ENCODE measurements at places on chromosomes 7 and 10.

- DNase-seq = no peak
Measured at GRCh38 chr7:54796150-54796549, 37.1 kb upstream of the SEC61G start.

DNA sequence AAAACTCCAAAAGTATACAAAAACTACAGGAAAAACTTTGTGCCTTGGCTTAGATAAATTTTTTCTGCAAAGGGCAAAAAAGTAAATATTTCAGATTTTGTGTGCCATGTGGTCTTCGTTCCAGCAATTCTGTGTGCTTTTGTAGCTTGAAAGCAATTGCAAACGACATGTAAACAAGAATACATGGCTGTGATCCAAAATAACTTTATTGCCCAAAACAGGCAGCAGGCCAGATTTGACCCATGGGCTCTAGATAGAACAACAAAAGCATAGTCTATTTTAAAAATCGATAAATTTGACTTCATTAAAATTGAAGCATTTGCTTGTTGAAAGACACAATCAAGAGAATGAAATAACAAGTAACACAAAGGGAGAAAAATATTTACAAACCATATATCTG lies 336.6 kb downstream of the HPSE2 start:
- no peak for DNase-seq

GRCh38 chr10:4953405-4953804 lies 9.8 kb upstream of the AKR1C1 start:
- DNase-seq = no peak

DNA sequence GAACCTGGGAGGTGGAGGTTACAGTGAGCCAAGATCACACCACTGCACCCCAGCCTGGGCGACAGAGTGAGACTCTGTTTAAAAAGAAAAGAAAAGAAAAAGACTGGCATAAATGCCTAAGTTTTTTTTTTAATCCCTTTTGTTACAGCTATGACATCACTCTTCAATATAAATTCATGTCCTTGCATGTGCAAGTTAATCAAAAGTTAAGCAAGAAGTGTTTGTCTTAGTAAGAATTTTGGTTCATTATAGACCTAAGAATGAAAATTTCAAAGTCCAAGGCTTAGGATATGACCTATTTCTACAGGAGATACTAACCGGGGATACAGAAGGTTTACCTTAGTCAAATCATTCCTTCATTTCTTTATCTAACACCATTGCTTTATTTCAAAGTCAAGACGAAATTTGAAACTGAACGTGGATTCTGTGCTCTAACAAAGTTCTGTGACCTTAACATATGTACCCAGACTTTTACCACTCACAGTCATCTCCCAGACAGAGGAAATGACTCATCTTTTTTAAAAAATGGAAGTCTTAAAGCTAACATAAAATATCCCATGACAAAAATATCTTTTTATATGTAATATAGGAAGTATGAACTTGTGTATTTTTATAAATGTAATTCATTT lies 29.3 kb upstream of the ITGB8 start:
- no peak for DNase-seq

- DNase-seq = no peak
Measured at GRCh38 chr7:155839461-155839860, 27.2 kb upstream of the SHH start.

DNA sequence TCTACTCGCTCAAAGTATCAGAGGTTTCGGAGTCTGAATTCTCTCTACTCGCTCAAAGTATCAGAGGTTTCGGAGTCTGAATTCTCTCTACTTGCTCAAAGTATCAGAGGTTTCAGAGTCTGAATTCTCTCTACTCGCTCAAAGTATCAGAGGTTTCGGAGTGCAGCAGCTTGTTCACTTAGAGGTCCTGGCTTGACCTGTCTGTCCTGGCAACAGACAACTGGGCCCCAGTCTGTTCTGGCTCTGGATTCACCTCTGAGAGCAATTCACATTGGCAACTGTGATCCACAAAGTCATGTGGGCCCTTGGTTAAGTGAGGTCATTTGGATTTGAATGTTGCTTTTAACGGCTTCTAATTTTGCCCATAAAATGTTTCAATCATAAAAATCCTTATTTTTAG lies 63.9 kb upstream of the ST8SIA6 start:
- no peak for DNase-seq

DNA sequence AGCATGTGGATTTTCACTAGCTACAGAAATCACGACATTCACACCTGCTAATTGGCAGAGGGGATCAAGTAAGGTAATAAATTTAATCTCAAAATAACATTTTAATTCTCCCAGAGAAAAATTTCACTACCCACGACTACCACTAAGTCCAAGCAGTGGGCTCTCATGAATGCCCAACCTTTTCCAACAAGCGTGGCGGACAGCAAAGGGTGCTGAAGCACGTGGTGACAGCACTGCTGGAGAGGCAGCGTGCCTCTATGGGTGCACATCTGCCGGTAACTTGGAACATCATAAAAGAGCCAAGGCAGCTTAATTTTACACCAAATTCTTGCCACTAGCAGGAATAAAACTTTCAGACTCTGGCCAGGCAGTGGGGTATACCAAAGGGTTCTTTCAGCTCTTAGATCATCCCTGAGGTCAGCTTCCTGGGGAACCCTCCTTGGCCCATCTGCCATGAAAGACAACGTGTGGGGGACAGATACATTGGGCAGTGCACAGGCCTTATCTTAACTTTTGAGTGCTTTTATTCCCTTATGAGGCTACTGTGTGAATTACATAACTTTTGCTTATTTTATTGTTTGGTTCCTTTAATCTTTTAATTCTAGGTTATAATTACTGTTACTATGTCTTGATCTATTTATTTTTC lies 206.7 kb upstream of the KCTD7 start:
- no peak for DNase-seq

DNA sequence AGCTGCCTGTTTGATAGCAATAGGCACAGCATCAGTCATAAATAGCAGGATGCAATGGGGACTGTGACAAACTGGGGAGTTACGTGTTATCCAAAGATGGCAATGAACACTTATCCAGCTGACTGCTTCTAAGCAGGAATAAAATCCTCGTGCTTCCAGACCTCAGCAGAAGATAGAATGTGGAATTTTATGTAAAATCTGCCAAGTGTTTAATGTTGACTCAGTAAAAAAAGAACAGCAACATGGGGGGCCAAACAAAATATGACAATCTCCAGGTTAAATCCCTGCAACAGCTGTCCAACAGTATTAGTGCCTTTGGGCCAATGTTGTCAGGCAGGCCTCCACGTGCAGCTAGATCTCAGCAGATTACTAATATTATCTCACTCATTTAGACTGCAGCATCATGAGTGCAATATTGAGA lies 127.3 kb downstream of the SEMA3C start:
- no peak for DNase-seq

GRCh38 chr7:141949021-141949420 lies 2.2 kb upstream of the CLEC5A start:
- DNase-seq = no peak

DNA sequence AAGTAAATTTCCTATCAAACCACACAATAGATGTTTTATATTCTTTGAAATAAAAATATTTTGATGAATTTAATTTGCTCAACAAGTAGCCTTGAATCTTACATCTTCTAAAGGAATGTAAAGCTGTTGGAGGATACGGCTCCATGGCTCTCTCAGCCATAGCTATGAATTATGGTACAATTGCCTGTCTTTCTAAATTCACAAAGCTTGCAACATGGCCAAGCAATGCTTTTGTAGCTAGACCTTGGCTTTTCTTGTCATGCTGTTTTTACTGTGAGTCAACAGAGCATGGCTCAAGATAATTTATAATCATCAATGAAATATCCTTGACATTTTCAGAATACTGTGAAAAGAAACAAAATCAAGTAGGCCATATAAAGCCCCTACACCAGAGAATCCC lies 286.7 kb downstream of the CACNA2D1 start:
- no peak for DNase-seq

DNA sequence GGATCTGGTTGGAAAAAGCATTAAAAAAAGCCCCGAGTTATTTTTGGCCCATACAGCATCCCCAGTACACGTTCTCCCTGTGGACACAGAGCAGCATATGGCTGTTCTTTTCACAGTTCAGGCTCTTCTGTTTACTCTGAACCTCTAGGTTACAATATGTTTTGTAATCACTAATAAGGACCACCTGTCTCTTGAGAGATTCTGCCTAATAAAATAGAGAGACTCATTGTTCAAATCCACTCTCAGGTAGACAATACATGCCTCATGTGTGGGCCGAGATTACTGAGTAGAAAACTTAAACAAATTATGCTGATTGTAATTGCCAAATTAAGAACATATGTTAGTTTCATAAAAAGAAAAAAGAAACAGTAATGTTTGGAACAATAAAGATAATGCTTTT lies 647.7 kb downstream of the GRM8 start:
- no peak for DNase-seq

DNA sequence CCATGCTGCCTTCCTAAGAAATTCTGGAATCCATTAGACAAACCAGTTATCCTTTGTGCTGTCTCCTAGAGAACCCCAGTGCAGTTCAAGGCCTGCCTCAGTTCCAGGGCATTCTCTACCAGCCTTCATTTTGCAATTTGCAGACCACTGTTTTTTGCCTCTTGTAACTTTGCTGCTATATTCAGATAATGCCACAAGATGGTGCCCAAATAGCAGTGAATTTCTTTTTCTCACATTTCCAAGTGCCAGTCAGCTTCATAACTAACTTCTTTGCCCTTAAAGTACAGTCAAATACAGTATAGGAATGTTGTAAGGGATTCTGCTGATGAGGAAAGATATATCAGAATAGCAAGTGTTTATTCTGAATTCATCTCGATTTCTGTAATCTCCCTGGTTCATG lies 25.2 kb downstream of the LOXL4 start:
- DNase-seq = no peak

DNA sequence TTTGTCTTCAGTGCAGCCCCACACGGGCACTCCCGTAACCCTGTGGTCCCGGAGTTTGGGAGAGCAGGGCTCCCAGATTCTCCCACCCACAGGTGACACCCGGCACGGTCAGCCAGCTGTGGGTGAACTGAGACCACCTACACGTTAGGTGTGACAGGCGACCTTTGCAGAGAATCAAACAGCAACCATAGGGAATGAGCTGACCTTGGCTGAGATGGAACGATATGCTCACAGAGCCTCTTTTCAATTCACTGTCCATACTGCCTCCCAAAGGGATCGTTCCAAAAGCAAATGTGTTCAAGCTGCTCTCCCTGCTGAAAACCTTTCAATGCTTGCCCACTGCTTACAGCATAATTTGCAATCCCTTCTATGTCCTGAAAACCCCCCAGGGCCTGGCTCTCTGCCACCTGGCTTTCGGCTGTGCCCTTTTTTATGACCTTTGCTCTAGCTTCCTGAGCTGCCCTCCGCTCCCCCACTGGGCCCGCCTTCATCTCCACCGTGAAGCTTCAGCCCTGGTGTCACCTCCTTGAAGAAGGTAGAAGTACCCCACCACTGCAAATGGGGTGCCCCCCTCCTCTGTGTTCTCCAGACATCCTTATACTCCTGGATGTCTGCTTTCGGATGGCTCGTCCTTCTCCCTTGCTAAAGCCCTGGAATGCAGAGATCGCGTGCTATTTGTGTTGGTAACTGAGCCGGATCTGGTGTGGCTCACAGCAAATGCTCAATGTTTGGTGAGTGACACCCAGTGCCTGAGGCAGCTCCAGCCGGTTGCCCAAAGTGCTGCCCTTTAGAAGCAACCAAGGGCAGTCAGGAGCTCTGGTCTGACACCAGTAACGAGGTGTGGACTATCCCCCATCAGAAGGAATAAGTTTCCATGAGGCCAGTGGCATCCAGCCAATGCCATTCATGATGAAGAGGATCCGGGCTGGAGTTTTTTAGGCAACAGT lies 90.4 kb downstream of the KIAA1549 start:
- DNase-seq = no peak

- DNase-seq = no peak
Measured at GRCh38 chr7:46156086-46156485, 235.0 kb upstream of the IGFBP3 start.

GRCh38 chr10:92354587-92354986 lies 63.6 kb downstream of the MARCHF5 start:
- no peak for DNase-seq

DNA sequence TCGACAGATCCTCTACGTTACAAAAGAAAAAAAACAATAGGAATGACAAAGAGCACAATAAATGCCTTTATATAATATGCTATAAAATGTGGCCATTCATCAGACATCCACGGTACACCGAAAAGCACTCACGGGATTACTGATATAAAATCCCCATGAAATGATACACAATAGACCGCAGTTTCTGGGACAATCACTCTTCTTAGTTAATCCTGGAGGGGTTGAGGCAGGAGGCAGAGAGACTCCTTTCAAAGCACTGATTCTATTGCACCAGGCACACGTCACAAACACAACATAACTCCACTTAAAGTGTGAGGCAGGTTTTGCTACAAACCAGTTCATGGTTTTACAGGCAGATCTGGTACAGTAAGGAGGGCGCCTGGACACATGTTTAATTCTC lies 113.8 kb downstream of the FGFR2 start:
- no peak for DNase-seq

GRCh38 chr7:18020138-18020715 lies 7.4 kb downstream of the PRPS1L1 start:
- no peak for DNase-seq

DNA sequence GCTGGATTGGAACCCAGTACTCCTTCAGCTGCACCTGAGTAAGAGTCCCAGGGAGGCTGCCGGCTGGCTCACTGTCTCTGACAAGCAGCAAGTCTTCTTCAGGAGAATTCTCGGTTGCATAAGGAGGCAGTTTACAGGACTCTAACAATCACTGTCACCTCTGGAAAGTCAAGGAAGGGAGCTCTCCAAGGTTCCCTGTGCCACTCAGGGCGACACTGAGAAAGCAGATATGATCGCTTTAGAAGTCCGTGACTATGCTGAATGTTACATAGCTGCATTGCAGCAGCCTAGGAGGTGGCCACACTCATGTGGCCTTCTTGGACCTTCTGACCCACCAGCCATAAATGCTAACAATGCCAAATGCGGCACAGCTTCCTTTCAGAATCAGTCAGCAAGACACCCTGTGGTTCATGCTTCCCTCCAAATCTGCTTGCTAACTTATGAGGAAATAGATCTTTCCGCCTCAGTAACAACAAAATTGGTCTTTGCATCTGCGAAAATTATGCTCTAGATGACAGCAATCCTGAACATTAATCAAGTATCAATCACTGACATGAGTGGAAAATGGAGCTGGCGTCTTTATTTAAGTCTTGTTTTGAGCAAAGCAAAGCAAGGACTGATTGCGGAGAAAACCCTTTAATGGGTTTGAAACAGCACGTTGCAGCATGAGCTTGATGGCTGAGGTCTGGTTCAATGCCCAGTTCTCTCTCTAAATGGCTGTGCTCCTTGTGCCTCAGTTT lies 132.9 kb downstream of the ATXN7L1 start:
- DNase-seq = no peak

DNA sequence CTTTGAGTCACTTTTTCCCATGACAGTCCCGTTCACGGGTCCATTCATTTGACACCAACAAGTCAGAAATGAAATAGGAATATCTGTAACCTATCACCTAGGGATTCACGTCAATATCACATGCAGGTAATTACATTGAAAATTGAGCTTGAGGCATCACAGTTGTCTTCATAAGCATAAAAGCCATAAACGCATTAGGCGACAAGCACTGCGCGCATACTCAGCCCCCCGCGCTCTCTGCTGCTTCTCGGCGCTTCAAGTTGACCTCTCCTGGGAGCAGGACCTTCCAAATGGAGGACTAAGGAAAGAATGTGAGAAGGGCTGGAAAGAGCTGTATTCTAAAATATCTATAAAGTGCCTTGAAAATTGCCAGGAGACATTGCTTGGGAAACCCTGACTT lies 130.5 kb upstream of the TNS3 start:
- no peak for DNase-seq

- DNase-seq = no peak
Measured at GRCh38 chr7:150927157-150927955, 50.8 kb downstream of the KCNH2 start.

Measured in stimulated activated CD4-positive, alpha-beta T cell treated with anti-CD3 and anti-CD28 coated beads, Interleukin-1b, Interleukin-23, amount 100 ng/mL, for 1 hour (primary cell).